SK-N-SH (cell line): ENCODE measurements at places on chromosomes 7 and 10.

DNA sequence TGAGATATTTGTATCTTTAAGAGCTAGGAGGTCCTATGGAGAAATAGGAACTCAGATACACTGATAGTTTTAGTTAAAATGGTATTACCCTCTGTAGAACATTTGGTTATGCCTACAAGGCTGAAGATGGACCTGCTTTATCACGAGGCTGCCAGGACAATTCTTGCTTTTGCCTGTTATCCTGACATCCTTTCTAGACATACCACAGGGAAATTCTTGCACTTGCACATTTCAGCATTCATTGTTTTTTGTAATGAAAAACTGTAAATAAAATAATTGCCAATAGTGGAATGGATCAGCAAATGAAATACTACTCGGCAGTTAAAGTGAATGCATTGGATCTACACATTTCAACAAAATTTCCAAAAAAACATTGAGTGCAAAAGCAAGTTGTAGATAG, 9.7 kb downstream of the COL28A1 start:
- DNase-seq: no peak

GRCh38 chr7:1396195-1396594, 63.1 kb downstream of the MICALL2 start:
- no peak for DNase-seq

DNA sequence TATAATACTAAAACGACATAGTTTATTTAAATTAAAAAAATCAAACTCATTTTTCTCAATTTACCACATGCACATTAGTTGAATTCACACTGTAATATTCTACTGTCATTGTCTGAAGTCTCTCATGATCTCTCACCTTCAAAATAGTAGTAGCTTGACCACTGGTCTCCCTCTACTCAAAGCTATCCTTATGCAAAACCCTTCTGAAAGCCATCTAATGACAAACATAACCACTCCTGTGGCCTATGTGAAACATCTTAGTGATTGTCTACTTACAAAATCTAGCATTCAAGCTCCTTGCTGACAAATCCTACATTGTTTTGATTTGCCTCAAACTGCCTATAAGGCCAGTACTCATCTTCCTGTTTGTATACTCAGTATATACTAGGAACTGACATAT, 606.0 kb upstream of the GHITM start:
- DNase-seq: no peak

DNA sequence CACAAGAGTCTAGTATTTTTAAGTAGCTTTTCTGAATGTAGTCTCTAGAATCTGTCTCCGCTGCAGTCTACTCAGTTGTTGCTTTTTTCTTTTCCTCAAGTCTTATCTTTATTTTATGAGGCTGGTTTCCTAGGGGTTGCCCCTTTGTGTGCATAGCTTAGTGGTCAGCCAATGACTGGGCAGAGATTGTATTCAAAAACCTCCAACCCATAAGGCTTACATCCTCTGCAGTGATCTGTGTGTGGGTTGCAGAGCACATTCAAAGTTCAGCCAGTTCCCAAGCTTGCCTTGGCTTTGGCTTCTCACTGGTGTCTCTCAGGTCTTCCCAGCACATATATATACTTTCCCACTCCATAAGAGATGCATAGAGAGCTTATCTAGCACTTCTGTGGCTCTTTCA, 160.0 kb upstream of the TCF7L2 start:
- no peak for DNase-seq

- DNase-seq: no peak
Measured at GRCh38 chr10:10396601-10397000, 621.1 kb upstream of the CELF2 start.

DNA sequence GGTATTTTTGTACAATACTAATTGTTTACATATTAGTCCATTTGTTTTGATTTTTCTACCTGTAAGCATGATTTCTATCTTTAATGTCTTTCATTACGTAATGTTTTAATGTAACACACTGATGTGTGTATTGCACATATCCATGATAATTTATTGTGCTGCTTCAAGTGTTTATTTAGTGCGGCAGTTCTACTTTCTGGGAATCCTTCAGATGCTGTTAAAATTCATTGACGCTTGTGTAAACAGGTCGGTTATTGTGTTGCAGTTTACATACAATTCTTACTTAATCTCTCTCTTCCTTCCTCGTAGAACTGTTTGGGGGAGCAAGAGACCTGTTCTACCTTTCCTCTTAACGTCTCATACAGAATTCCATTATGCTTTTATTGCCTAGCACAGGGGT, 6.9 kb downstream of the TMEM60 start:
- no peak for DNase-seq

DNA sequence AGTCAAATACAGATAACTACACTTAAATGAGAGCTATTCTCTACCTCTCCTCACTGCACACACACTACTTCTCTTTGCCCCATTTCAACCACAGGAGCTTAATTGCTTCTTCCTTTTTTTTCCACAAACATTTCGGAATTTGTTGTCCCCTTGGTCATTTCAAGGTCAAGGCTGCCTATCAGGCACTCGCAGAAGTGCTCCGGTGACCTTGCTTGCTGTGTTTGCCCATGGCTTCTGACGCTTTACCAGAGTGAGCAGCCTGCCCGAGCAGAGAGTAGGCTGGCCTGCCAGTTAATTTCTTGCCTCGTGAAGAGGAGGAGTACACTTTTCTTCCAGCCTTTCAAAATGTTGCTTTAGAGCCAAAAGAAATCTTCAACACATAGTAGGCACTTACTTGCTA, 297.1 kb upstream of the LRGUK start:
- DNase-seq: no peak

DNA sequence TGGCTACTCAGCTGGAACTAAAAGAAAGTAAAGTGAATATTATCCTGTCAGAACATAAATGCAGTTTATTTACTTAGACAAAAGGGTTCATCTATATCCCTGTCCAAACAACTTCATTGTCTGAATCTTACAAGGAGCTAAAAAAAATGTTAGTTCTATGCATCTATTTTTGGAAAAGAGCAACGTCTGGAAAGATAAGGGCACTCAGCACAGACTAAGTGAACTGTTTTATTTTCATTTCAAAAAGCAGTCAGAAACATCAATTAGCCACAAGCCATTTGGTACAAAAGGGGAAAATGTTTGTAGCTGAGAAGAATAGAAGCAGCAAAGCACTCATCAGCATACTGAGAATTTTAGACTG, 245.5 kb downstream of the FOXP2 start:
- no peak for DNase-seq
